ENCODE measurements at places on chromosomes 2 and 18. TPM values are rescaled to one million over a fixed set of nuclear protein-coding genes. Genes with fewer than 3 reads are reported as not detected.

GRCh38 chr2:111675419-111676194 lies 208.4 kb downstream of the ANAPC1 start:
- peak; percentile 59 for DNase-seq

DNA sequence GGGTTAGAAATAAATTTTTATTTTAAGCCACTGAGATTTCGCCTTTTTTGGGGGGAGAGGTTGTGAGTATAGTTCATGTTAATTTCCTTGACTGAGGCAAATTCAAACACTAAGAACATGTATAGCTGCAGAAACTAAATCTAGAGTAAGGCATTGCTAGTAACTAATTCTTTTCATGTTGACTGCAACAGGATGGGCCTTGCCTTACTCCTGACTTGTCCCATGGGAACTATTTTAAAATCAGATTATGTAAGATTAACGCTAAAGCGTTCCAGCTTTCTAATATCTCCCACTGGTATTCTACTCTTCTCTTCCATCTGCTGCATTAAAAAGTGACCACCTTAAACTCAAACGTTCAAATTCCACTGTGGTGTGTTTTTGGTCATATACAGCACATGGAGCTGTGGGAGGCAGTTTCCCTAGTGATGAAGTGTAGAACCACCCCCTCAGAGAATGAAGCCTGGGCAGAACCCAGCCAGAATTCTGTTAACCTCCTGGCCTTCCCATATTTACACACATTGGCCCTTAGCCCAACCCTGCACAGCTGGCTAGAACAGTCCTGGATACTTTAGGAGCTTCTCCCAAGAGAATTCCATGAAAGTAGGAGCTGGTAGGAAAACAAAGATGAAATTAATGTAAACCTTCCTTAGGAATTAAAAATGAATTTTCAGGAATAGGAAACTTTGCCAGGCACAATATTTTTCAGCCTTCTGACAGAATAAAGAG lies 687.8 kb downstream of the SLC4A3 start:
- DNase-seq = no peak

- no peak for DNase-seq
Measured at GRCh38 chr2:19038071-19039015, 320.1 kb downstream of the OSR1 start.

DNA sequence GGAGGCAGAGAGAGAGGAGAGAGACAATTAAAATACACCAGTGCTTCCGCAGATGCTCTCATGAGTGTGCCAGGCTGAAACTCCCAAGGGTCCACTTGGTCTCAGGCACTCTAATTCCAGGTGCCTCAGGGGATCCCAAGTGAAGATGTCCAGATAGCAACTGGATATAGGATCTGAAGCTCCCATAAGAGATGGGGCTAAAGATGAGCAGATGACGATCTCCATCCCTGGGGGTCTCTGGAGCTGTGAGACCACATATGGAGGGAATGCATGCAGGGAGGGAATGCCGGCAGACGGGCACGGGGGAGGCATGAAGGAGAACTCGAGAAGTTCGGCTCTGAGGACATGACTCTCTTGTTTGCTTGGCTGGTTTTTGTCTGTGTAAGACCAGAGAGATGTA lies 223.7 kb upstream of the RAB6C start:
- no peak for DNase-seq

DNA sequence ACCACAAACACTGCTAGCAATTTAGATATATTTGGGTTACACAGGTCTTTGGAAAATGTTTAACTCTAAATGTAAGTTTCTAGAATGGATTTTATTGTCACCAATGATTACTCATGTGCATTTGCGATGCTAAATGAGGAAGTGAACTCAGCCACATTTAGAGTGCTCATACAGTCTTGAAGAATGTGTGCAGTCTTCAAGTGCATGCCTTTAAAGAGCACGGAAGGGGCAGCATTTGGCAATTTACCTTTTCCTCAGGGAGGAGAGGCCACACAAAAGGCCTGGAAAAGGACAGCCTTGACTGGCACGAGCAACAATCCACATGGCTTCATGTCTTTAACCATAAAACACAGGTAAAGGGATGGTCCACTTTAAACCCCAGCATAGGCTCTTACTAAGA lies 78.5 kb upstream of the STK17B start:
- peak; percentile 78 for DNase-seq

DNA sequence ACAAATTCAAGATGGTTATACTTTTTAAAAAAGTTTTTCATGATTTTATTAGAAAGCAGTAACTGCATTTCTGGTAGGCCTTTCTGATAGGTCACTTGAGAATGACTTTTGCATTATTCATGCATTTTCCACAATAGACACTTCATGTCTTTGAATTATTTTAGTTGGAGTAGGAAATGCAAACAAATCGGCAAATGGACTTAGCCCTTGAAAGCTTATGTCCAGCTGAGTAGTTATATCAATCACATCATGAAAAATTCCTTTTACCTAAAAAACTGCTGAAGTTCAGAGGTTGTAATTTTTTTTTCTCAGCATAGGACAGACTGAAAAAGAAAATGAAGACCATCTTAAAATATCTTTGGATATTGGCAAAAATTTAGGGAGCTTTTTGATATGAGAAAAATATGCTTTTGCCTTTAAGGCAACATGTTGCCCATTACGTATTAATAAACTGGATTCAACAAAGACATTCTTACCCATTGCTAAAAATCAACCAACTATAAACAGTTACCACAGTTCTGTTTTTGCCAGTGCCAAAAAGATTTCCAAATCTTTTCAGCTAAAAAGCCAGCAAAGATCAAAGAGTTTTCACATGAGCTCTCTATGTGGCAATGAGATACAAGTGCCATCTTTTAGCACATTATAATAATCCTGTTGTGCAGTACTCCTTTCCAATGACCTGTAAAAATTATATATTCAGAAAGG lies 45.5 kb upstream of the FRZB start:
- no peak for DNase-seq

DNA sequence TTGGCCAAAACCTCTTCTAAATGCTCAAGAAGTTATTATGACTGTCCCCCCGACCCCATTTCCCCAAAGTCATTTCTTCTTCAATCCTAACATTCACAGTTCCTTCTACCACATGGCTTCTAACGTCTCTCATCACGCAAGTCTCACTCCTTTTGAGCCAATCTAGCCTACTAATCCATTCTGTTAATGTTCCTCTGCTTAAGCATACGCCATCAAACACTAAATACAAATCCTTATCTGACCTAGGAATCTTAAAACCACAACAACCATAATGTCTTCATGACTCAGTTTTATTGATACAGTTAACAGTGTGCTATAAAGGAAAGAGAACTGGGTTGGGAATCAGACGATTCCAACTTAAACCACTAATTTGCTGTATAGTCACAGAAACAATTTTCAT lies 23.9 kb downstream of the HNRNPLL start:
- DNase-seq = no peak

Gene CNNM3
- total RNA-seq = 18.2 TPM

- no peak for DNase-seq
Measured at GRCh38 chr2:215439404-215439803, 3.5 kb upstream of the FN1 start.

DNA sequence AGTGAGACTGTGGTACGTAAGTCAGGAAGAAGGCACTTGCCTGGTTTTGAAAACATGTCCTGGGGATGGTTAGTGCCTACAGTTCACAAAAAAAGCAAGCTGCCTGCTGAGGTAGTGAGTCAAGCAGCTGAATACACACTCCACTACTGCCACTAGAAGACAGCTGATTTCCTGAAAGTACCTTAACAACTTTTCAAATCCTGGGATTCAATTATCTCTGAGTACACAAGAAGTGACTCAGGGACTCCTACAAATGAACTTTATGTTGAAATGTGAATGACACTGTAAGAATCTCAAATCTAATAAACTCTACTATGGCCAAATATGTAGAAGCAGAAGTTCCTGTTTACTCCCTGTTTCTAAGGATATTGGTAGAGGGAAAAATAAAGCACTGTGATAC lies 58.0 kb upstream of the ARL5A start:
- no peak for DNase-seq

DNA sequence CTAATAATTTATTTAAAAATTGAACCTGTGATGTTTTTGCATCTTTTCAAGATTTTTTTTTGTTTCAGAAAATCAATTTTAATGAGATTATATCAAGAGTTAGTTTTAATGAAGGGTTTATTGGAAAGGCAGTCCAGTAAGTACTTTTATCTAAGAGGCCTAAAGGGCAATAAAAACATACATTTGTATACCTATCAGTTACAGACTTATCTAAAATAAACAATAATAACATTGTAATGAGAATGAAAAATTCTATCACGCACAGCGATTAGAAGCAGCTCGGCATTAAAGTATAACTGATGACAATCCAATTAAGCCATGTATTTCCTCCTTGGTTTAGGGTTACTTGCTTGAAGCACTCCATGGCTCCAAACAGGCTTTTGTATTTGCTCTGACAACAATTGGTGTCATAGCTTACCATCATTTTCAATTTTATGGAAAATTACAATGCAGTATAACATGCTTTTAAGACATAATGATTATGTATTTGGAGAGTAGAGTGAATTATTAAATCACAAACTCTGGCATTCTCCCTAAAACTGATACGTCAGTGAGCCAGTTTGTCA lies 629.4 kb downstream of the TSN start:
- no peak for DNase-seq

- DNase-seq = no peak
Measured at GRCh38 chr18:77254711-77255405, 5.2 kb downstream of the GALR1 start.

GRCh38 chr2:9809448-9810088 lies 33.7 kb upstream of the TAF1B start:
- no peak for DNase-seq

- no peak for DNase-seq
Measured at GRCh38 chr18:34772887-34773286, 62.8 kb downstream of the DTNA start.

DNA sequence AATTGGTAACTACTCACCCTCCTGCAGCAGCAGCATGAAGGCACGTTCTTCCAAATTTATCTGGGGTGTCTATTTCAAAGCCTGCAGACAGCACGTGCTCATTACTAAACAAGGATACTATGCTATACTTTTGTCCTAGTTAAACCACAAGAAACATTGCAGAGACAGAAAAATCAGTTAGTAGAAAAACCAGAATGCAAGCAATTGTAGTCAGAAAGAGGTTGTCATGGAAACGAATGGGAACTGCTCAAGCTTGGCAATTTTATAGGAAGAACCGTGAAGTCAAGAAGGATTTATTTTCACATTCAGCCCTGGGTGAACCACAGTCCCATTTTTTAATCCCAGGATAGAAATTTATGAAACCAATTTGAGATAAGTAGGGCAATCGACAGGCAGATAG lies 162.2 kb upstream of the PGAP1 start:
- DNase-seq = no peak

DNA sequence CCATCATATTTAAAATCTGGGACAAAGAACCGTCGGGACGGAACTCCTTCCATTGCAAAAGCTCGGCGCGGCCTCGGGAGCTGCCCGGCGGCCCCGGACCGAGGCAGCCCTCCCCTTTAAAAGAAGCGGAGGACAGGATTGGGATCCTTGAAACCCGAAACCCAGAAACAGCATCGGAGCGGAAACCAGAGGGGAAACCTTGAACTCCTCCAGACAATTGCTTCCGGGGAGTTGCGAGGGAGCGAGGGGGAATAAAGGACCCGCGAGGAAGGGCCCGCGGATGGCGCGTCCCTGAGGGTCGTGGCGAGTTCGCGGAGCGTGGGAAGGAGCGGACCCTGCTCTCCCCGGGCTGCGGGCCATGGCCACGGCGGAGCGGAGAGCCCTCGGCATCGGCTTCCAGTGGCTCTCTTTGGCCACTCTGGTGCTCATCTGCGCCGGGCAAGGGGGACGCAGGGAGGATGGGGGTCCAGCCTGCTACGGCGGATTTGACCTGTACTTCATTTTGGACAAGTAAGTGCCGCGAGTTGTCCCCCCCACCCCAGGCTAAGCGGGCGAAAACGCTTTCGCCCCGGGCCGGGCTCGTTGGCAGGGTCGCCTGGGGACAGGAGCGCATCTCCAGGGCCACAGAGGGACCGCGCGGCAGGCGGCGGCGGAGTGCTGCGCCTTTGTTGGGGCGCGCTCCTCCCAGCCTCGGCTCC lies at the start of gene ANTXR1:
TSS of gene ANTXR1 (plus strand) at position 38 of the 698 bp plus-strand sequence. CDS start at position 359, 321 bp downstream.
- no peak for DNase-seq

DNA sequence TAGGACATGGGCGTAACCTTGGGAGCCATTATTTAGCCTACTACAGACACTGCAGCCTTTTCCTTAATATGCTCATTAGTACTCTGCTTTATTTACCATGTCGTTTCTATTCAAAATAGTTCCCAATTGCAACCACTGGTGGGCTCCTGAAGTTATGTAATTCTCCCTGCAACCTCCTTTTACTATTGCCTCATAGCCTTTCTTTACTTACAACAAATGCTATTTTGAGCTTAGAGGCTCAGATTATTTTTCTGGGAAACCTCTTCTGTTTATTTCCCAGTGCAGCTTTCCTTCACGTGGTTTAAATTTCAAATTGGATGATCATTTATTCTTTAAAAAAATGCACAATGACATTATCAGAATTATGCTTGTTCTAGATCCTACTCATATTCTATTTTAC lies 492.3 kb upstream of the TMEFF2 start:
- no peak for DNase-seq

GRCh38 chr18:79871026-79871390 lies 73.3 kb downstream of the KCNG2 start:
- DNase-seq = no peak

DNA sequence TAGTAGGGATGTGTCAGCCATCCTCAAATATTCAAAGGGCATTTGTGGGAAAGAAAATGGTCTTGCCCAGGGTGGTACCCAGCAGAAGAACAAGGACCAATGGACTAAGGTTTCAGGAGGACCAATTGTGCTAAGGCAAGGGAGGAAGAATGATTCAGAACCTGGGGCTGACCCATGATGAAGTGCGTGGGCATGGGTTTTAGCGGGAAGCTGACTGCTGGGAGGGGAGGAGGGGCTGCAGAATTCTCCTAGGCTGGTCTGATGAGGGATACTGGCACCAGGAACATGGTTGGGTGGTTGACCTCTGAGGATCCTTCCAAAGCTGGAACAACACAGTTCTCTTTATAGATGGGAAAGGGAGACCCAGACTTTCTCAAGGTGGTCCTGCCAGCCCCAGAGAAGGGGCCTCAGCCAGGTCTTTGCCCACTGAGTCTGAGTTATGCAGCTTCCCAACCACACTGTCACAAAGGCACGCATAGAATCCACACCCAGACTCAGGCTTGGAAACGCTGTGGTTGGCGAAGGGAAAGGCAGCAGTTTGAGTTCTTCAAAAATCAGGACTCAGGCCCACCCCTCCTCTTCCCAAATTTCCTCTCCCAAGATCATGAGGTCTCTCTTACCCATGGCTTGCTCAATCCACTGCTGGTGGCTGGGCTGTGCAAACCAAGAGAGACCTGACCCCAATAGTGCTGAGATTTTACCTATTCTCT lies 37.3 kb downstream of the MARCO start:
- DNase-seq = no peak

Gene GKN1
- total RNA-seq = not detected

Gene SLC9A4
- 0.22 TPM for total RNA-seq

GRCh38 chr2:96159084-96159830 lies 14.0 kb upstream of the DUSP2 start:
- peak; percentile 66 for DNase-seq

- no peak for DNase-seq
Measured at GRCh38 chr18:58337686-58338085, 291.2 kb downstream of the ALPK2 start.

Gene RAB6C
- not detected for total RNA-seq

Gene HRH4
- not detected for total RNA-seq

Gene RAX
- not detected for total RNA-seq

All from OCI-LY7 (cell line).